SK-N-MC (cell line): ENCODE measurements at places on chromosomes 2 and 18.

- DNase-seq: no peak
These were observed 66.2 kb downstream of the HNMT start for GRCh38 chr2:138030459-138030858.

GRCh38 chr18:3869848-3870247 is 419.9 kb downstream of the TGIF1 start:
- DNase-seq: peak; percentile 66

GRCh38 chr2:178401994-178402437 is 49.0 kb downstream of the PRKRA start:
- no peak for DNase-seq

- DNase-seq: no peak
These were observed 62.4 kb downstream of the SERPINB8 start for GRCh38 chr18:64032312-64032711.

- no peak for DNase-seq
These were observed 168.1 kb downstream of the KCNE4 start for GRCh38 chr2:223219872-223220657.

DNA sequence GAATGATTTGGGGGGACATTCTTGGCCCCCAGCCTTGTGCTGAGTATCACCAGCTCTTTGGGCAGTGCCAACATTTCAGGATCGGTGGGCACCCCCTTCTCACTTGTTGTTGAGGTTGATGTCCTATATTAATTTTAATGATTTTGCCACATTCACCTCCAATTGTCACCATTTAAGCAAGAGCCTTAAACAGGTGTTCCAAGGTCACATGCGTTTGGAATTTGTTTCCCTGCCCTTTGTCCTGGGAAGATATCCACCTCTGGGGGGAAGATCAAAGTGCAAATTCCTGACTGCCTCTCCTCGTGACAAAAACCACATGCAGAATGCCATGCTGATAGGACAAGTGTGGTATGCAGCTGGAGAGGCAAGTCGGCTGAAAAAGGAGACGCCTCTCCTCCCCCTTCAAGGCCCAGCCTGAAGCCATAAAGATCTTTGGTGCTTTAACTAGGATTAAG is 72.5 kb upstream of the ID2 start:
- DNase-seq: no peak

DNA sequence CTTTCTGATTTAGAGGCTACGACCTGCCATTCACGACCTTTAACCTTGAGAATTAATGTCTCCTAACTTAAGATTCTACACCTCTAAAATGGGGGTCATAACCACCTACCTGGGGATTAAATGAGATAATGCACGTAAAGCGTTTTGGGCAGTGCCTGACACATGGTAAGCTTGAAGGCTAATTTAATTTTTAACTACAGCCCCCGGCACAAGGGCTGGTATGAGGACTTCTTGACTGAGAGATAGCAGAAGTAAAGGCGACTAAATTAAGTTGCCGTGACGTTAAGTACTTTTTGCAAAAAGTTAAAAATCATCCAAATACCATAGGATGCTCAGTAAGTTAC is 549 bp downstream of the MRPL35 start:
- no peak for DNase-seq

DNA sequence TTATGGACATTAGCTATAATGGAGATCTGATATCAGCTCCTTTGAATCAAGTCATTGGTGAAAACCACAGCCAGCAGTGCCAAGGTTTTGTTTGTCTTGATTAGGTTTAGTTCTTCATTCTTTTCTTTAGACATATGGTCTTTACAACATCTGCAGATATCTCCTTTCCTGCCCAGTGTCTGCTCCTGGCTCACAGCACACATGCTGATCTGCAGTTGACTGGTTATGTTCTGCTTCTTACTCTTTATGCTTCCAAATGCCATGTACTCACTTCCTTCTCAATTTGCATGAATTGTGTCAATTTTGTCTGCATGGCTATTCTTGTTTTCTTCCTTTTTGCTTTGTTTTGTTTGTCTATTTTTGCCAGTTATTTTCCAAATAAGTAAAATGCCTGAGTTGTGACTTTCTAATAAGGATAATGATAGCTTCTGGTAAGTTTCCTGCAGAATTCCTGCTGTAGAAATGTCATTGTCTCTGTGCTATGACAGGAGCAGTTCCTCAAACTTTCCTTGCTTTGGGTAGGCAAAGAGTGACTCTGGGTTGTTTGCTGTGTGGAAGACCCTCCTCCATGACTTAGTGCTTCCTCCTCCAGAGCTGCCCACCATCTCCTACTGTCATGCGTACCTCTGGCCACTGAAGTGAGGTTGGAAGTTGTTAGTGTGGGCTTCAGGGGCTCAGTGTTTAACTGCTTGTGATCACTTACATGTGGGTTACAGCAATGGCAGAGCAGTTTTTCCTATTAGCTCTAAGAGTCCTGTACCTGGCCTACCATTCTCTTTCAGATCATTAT is 8.2 kb downstream of the ARHGAP25 start:
- DNase-seq: no peak

- no peak for DNase-seq
These were observed 1.3 kb downstream of the GORASP2 start for GRCh38 chr2:170930131-170930990.

DNA sequence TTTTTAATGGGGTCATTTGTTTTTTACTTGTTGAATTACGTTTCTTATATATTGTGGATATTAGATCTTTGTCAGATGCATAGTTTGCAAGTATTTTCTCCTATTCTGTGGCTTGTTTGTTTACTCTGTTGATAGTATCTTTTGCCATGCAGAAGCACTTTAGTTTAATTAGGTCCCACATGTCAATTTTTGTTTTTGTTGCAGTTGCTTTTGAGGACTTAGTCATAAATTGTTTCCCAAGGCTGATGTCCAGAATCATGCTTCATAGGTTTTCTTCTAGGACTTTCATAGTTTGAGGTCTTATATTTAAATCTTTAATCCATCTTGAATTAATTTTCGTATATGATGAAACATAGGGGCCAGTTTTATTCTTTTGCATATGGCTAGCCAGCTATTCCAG is 13.2 kb downstream of the PIKFYVE start:
- no peak for DNase-seq

DNA sequence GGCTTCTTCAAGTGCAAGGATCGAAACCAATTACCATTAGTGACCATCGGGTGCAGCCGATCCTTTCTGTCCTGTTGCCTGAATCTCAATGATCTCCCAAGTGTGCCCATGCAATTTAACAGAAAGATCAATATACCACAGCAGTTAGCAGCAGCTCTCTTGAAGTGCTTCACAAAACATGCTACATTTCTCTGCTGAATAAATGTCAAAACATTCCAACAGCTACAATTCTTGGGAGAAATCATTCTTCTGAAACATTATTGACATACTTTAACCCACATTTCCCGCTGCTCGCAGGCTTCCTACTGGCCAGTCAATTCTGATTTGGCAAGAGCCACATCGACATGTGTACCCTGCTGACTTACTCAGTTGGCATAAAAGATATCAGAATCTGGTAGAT is 907.7 kb downstream of the TMEM182 start:
- no peak for DNase-seq

DNA sequence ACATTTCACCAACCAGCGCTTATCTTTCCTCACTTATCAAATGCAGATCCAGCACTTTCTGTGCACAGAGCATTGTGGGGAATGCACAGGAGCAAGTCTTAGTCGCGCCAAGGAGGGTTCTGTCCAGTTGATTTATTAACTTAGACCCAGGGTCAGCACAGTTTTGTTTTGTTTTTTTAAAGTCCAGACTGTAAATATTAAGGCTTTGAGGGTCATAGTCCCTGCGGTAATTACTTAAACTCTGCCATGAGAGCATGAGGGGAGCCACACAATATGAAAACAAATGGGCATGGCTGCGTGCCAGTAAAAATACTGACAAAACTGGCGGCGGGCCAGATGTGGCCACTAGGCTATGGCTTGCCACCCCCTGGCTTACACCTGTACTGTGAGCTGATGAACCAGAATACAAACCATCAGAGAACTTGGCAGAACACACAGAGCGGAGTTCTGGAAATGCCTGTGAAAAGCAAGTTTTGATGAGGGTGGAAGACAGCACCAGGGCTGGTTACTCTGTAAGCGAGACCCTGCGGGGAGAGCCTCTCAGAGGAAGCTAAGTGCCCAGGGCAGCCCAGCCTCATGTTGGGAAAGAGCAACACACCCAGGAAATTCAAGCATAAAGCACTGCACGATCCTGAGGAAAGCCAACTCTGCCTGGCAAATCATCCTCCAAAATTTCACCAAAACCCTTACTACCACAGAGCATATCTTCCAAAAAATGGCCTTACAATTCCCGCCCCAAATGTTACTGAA is 43.6 kb downstream of the L3MBTL4 start:
- no peak for DNase-seq

GRCh38 chr2:199064201-199064600 is 393.5 kb downstream of the SATB2 start:
- DNase-seq: no peak

- no peak for DNase-seq
These were observed 237.6 kb downstream of the IKZF2 start for GRCh38 chr2:212913640-212914306.

DNA sequence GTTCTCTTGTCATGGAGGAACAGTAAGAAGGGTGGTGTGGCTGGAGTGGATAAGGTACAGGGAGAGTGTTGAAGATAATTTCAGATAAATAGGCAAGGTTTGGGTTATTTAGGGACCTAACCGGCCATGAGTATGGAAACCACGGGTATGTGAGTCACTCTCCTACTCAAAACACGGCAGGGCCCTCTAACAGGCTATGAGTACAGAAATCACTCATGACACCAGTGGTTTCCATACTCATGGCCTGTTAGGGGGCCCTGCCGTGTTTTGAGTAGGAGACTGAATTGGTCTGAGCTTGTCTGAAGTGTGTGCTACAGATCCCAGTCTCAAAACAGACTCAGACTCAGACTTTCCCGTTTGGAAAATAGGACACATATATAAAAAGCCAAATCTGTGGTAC is 428.4 kb upstream of the HNMT start:
- DNase-seq: no peak

DNA sequence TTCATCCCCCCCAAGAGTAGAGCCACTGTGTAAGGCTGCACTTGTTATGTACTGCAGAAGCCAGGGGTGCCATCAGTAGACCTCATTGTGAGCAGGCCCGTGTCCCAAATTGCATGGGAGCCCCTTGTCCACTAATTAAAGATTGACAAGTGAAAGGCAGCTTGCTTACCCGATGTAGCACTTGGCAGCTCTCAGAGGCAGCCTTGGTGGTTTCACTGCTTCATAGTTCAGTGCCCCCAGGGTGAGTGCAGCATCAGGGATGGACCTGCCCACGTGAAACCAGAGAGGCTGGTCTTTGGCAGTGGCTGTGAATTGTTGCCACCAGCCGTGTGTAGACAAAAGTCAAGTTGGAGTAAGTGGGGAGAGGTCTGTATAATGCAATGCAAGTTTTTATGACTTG is 13.3 kb downstream of the TUBB6 start:
- no peak for DNase-seq

DNA sequence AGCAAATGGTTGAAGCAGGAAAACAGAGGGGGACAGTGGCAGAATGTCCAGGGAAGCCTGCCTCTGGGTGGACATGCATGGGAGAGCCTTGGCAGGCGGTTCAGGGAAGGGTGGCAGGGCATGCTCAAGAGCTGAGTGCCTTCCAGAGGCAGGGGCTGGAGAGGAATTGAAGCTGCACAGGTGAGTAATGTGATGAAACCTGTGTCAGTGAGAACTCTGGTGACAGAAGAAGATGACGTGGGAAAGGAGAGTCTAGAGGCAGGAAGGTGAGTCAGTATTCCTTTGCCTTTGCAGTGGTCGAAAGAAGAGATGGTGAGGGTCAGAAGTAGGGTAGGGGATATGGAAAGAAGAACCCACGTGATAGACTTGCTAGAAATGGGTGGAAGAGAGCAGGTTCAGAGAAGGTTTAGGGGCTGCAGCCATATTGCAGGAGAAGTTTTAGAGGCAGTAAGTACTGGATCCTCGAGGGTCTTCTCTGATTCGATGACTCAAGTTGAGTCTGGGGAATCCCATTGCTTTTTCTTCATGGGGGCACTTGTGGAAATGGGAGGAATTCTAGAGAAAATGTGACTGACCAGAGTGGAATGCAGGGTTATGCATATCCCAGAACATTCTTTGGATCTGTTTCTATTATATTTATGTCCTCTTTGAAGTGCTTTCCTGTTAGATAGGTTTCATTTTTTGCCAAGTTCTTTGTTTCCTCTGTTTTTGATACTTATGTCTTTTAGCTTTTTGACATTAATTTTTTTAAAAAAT is 37.4 kb downstream of the TMEM87B start:
- no peak for DNase-seq

GRCh38 chr2:85578243-85579180 is 1.1 kb downstream of the VAMP8 start:
- DNase-seq: no peak

GRCh38 chr18:79818036-79818435 is 20.3 kb downstream of the KCNG2 start:
- no peak for DNase-seq

- no peak for DNase-seq
These were observed 93.0 kb downstream of the DPP4 start for GRCh38 chr2:161980976-161981375.

- DNase-seq: no peak
These were observed 594 bp downstream of the FAM161A start for GRCh38 chr2:61853086-61853846.

DNA sequence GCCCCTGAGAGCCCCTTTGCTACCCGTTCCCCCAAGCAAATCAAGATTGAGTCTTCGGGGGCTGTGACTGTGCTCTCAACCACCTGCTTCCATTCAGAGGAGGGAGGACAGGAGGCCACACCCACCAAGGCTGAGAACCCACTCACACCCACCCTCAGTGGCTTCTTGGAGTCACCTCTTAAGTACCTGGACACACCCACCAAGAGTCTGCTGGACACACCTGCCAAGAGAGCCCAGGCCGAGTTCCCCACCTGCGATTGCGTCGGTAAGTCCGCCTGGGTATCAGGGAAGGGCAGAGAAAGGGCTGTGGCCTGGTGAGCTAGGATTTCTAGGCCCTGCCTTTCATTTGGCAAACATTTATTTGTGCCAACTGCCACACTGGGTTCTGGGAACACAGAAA is 63.4 kb downstream of the TET3 start:
- DNase-seq: no peak

DNA sequence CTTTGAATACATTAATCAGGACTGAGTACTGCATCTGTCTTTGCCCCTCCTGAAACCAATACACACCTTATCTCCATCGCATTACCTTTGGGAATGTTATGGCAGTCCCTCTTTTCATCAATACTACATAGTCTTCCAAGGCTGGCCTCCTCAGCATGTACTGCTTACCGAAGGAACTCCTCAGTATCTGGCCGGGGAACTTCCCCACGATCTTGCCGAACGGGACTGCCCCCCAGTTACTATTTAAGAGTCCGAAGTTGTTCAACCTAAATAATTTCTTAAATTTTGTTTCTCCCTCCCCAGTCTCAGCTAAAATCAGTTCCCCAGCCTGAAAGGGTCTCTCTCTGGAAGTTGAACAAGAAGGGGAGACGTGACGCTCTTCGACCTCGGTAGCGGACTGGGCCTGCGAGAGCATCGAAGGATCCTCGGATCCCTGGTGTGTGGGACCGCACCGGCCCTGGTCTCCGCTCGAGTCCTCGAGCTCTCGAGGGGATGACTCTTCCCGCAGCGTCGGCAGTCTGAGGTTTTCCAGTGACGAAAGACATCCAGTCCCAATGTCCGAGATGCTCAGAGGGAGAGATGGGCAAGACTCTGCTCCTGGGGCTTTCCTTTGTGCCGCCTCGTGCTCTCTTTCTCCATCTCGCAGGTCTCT is 489 bp downstream of the TRMT61B start:
- DNase-seq: no peak
